ENCODE measurements at places on chromosomes 6 and 20.

DNA sequence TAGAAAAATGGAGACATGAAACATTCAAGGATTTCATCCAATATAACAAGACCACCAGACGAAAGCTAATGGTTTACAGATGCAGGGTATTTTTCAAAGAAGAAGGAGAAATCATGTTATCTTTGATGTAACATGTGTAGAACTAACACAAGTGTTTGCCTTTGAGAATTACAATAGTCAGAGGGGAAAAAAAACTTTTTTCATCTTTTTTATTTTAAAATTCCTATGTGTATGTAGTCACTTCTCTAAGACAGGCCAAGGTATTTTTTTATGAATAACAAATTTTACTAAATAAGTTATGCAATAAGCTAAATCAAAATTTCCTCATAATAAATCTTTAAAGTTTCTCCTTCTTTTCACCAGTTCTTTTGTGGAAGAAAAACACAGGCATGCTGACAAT lies 161.4 kb downstream of the PDE7B start:
- no peak for DNase-seq

DNA sequence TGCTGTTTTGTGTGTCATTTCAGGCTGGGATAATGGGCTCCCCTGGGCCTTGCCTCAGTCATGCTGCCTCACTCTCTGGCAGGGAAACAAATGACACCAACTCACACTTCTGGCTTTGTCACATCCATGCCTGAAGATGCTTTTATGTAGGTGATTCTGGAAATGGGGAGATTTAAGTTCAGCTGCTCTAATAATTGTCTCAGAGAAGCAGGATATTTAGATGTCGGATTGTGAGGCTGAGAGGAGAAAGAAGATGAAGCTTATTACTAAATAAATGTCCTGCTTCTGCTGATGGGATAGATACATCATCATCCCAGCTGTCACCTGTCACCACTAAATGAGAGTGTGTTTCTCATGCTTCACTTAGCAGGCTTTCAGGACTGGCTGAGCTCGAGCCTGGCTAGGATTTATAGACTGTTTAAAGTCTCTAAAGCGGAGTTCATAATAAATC lies 480.2 kb upstream of the SPTLC3 start:
- no peak for DNase-seq

GRCh38 chr20:36154700-36155628 lies at the start of gene EPB41L1:
TSS of gene EPB41L1 (plus strand) at chr20:36154740. CDS start at chr20:36173778, 19,038 bp downstream.
- DNase-seq: no peak

GRCh38 chr6:25175196-25175595 lies 104.0 kb upstream of the CARMIL1 start:
- DNase-seq: no peak

DNA sequence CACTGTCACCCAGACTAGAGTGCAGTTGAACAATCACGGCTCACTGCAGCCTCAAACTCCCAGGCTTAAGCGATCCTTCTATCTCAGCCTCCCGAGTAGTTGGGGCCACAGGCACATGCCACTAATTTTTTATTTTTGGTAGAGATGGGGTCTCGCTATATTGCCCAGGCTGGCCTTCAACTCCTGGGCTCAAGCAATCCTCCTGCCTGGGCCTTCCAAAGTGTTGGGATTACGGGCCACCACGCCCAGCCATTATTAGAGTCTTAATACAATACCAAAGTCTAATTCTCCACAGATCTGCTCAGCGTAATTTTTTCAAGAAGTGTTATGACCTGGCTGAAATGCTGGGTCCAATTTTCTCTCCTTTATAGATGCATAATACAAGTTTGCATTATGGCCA lies 3.0 kb downstream of the GCLC start:
- DNase-seq: no peak

DNA sequence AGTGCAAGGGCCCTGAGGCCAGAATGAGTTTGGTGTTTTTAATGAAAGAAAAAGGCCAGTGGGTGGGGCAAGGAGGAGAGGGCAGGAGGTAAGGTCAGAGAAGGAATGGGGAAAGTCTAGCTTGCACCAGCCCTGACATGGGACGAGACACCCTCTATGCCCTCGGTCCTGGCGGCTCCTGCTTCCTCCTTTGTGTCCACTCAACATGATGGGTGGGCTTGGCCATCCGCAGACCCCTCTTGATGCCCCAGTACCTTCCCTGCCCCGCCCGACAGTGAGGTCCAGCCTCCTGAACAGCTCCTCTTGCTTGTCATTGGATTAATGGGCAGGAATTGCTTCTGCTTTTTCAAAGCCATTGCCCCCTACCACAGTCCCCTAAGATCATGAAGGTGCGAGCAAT lies 33.6 kb upstream of the ANGPT4 start:
- DNase-seq: no peak

DNA sequence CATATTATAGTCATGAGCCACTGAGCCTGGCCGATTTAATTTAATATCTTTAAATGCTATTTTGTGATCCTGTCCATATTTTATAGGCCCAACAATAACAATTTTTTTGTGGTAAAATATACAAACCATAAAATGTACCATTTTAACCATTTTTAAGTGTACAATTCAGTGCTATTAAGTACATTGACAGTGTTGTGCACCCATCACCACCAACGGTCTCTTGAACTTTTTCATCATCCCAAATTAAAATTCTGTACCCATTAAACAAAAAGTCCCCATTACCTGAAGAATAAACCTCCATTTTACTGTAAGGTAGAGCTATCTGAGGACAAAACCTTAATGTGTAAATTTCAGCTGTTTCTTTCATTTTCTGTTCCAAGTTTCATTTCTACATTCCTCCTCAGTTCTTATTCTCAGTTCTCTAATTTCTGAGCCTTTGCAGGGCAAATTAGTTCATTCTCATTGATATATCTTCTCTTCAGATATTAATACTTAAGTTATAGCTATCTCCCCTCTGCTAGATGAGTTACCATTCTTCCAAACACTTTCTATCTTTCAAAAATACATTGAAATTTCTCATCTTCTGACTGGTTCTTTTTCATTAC lies 10.3 kb downstream of the MTO1 start:
- DNase-seq: no peak

DNA sequence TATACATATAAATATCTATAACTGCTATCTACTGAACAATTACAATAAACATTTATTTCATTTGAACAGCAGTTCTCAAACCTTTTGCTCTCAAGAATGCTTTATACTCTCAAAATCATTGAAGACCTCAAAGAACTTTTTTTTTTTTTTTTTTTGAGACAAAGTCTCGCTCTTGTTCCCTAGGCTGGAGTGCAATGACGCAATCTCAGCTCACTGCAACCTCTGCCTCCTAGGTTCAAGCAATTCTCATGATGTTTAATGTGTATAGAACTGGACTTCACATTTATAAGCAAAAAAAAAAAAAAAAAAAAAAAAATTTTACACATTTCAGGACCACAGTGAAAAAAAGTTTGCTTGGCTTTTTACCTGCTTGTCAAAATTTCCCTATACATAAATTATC lies 11.7 kb downstream of the UBE2V1 start:
- DNase-seq: no peak

DNA sequence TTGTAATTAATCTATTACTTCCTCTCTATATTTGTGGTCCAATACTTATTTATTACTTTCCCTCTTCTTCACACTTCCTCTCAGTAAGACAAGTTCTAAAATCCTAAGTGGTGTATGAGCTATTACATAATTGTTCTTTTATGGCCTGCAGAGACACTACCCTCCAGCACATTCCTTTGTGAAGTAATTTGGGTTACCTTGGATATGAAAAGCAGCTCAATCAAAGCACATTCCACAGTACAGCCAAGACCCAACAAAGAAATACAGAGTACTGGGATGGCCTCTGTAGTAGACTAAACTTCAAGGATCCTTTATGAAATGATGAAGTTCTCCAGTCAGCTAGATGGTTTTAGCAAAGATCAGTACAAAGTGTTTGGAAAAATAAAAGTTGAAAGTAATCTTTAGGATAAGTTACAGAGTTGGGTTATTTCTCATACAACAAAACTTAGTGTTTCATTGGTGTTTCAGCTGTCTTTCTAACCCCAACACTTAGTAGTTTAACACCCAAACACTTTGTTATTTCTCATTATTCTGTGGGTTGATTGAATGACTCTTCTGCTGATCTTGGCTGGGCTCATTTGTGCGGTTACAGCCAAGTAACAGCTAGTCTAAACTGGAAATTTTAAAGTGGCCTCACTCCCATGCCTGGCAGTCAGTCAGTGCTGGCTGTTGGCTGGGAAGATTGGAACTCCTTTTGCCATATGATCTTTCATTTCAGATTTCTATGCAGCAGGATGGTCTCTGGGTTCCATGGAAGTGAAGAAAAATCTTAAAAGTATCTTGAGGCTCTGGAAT lies 161.5 kb upstream of the POU3F2 start:
- DNase-seq: no peak

All from left renal cortex interstitium (tissue), 4 donors.